ENCODE measurements at places on chromosomes 5 and 9. TPM values are rescaled to one million over a fixed set of nuclear protein-coding genes. Genes with fewer than 3 reads are reported as not detected.
A peak's percentile ranks its signal among the peaks of the same experiment; 100 is the strongest.

BHMT2 gene
- 6.8 TPM for total RNA-seq

DNA sequence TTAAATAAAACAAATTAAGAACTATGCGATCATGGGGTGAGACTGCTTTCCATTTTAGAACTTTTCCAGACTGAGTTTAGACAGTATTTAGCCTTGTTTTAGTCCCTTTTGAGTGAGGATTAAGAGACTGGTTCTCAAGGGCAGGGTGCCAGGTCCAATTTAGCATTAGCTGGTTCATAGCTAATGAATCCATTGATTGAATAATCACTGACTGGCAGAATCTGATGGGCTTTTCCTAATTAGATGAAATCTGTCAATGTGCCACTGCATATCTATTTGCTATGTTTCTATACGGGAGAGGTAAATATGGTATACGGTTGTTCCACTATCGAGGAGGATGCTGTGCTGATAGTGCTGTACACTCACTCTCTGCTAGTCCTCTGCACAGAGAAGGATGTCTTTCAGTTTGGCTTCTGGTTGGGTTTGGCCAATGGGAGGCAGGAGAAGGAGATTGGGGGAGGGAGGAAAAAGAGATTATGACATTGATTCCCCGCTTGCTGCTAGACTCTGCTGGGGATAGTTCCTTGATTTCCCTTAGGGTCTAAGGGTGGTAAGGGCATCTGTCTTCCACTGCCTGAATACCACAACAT lies 496.6 kb downstream of the CTNND2 start:
- no peak for DNase-seq

KCNN2 gene
- not detected for total RNA-seq

DNA sequence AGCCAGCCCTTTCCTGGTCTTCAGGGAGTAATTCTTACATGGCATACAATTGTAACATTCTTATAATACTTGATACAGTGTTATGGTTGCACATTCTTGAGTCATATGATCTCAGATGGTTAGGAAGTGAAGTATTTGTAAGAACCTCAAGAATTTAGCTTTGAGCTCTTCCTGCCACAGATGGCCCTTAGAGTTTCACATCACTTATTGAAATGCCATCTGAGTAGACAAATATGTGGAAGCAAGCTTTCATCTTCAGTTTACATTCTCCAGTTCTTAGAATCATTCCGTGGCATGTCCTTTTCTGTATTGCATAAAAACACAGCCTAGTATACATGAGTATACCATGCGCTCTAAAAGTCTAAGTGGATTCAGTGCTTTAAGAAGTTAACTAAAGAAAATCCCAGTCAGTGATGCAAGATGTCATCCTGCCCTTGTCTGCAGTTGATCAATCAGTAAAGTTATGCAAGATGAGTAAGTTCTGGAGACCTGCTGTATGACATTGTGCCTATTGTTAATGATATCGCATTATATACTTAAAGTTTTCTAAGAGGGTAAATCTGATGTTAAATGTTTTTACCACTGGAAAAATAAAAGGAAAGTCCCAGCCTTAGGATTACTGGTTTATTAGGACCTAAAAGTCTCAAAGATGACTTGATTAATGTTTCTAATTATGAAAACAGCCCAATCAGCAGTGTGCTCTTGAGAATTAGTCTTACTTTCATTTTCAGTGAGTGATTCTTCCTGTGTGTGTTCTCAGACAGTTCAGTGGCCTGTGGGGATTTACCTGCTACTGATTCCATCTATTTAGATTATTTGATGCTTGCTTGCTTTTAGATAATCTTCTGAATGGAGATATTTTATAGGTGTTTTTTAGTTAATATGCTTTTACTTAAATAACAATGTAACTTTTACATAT lies 29.4 kb downstream of the RHOBTB3 start:
- peak; percentile 96 for DNase-seq

GRCh38 chr5:68141494-68141893 lies 74.1 kb upstream of the PIK3R1 start:
- DNase-seq = peak; percentile 40

GRCh38 chr5:168681556-168682183 lies 102.5 kb upstream of the PANK3 start:
- peak; percentile 89 for DNase-seq

GRCh38 chr9:127153501-127153900 lies 31.1 kb upstream of the ANGPTL2 start:
- DNase-seq = no peak

- DNase-seq = peak; percentile 40
These were observed 22.5 kb downstream of the MUSK start for GRCh38 chr9:110691002-110691549.

DNA sequence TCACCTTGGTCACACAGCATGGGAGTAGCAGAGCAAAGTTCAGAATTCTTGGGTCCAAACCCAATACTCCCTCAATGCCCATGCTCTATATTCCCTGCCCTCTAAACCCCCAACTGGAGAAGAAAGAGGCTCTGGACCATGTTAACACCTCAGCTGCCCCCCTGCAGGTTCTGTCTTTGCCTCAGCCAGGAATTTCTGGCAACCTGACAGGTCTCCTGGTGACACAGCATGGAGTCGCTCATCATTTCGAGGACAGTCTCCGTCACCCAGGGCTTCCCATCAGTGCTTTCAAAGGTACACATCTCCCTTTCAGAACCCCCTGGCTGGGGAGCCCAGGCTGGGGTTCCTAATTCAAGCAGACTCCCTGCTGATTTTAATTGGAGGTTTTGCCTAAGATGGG lies 189.5 kb downstream of the BRINP1 start:
- DNase-seq = no peak

TMOD1 gene
- total RNA-seq = 0.18 TPM

- DNase-seq = no peak
These were observed 49.3 kb downstream of the CCL28 start for GRCh38 chr5:43362725-43363435.

- DNase-seq = no peak
These were observed 93.2 kb downstream of the NLN start for GRCh38 chr5:65815161-65815560.

GRCh38 chr5:155839251-155840037 lies 487.5 kb upstream of the SGCD start:
- no peak for DNase-seq

DNA sequence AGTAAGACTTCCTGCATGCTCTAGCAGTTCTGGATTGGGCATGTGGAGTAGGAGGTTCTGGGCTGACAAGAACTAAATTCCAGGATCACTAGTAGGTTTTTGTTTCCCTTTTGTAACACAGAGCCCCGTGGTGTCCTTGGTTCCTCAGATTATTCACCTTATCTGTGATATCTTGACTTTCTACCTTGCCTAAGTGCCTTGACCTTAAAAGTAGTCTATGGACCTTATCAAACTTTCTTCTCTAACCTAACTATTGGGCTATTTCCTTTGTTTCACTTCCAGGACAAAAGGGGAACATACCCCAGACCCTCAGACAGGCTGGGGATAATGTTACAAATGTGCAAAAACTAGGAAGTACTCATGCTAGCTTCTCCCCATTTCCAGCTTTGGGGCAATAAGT lies 595.3 kb downstream of the PSAT1 start:
- no peak for DNase-seq

GRCh38 chr5:171585981-171586380 lies 166.5 kb downstream of the FGF18 start:
- no peak for DNase-seq

SLC1A3 gene
- 3.7 TPM for total RNA-seq

DNA sequence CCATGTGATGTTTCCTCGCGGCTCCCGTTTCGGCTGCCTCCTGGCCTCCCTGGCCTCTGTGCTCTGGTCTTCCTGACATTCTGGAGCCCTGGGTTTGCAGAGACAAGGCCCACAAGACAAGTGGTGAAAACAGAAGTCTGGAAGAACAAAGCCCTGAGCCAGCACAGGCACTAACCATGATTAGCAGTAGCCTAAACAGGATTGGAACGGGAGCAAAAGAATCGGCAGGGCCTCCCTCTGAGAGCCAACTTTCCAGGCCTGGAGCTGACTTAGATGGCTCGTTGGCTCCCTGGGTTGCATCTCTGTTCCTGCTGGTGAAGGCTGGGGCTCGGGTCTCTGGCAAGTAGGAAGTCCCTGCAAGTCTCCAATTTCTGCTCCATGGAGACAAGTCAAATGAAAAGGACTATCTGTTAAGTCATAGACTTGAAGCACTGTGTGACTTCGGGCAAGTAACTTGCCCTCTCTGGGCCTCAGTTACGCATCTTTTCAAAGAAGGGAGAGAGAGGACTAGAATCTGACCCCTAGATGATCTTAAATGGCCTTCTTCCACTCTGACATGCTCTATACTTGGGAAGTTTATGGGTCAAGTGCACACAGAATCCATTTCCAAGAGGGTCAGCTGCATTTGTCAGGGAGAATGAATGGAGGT lies 3.3 kb downstream of the COL27A1 start:
- DNase-seq = no peak

GARIN3 gene
- total RNA-seq = not detected

DNA sequence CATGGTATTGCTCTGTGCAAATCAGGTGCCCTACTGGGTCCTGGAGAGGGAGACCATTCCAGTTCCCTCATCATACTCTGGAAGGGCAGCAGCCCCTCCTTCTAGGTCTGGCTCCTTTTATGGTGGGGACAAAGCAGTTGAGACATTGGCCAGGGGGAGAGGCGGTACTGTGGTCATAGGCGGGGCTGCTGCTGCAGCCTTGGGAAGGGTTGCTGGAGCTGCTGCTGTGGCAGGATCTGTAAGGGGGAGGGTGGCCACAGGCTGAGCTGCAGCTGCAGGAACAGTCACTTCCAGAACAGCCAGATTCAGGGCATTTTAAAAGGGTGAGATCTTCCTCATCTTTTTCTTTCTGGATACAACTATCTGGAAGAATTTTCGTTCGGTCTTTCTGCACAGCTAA lies 233.0 kb upstream of the SGCD start:
- DNase-seq = no peak

CYLC2 gene
- not detected for total RNA-seq

SLC6A3 gene
- not detected for total RNA-seq

STOML2 gene
- total RNA-seq = 65.3 TPM

UBTD2 gene
- 21.5 TPM for total RNA-seq

GRCh38 chr9:4050916-4051315 lies 249.0 kb downstream of the GLIS3 start:
- DNase-seq = no peak

NUDT2 gene
- total RNA-seq = 18.4 TPM

DNA sequence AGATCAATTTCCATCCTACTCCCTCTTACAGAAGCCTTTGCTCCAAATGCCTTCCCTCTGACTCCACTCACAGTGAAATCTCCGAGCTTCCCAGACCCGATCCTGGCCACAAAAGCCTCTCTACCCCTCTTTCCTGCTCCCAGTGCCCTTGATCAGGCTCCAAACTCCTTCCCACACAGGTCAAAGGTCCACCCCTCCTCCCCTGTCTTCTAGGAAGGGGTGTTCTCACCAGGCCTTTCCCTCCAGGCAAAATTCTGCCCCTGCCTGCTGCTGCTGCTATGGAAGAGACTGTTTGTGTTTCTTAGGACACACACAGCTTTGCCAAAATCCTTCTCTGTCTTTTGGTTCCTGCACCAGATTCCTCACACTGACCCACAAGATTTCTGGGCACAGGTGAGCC lies 85.8 kb upstream of the ALDH1A1 start:
- peak; percentile 66 for DNase-seq

ANXA2R gene
- total RNA-seq = 3.4 TPM

NXNL2 gene
- 0.74 TPM for total RNA-seq

ENTR1 gene
- total RNA-seq = 36.3 TPM

IFNE gene
- total RNA-seq = 4.5 TPM

ZBED3 gene
- 0.90 TPM for total RNA-seq

Measured in fibroblast of the aortic adventitia (primary cell).